Stimulated activated CD4-positive, alpha-beta T cell treated with anti-CD3 and anti-CD28 coated beads, Interleukin-15, amount 100 ng/mL, for 1 hour (primary cell): ENCODE measurements at places on chromosomes 12 and 14.
A peak's percentile ranks its signal among the peaks of the same experiment; 100 is the strongest.

DNA sequence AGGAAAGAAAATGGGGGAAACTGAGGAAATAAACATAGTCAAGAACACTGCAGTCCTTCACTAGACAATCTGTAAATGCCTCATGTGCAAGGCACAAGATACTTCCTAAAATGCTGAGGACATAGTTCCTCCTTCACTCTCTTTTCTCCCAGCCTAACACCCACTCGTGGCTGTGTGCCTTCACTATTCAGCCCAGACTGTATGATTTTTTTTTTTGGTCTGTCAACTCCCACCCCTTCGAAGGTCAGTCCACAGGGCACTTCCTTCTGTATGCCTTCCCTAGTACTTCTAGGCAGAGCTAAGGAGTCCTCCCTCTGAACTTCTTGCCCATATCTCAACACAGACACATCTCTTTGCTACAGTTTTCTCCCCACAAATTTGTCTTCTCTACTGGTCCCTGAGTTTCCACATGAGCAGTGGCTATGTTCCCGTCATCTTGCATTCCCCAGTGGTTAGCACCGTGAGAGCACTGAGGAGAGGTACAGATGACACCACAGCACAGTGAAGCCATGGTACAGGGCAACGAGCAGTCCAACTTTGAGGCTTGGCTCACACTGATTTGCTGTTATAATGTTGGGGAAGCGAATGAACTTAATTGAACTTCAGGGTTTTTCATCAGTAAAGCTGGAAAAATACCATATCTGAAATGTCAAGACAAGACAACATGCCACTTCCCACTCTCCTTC, 24.1 kb upstream of the SYCP3 start:
- DNase-seq, result no peak

DNA sequence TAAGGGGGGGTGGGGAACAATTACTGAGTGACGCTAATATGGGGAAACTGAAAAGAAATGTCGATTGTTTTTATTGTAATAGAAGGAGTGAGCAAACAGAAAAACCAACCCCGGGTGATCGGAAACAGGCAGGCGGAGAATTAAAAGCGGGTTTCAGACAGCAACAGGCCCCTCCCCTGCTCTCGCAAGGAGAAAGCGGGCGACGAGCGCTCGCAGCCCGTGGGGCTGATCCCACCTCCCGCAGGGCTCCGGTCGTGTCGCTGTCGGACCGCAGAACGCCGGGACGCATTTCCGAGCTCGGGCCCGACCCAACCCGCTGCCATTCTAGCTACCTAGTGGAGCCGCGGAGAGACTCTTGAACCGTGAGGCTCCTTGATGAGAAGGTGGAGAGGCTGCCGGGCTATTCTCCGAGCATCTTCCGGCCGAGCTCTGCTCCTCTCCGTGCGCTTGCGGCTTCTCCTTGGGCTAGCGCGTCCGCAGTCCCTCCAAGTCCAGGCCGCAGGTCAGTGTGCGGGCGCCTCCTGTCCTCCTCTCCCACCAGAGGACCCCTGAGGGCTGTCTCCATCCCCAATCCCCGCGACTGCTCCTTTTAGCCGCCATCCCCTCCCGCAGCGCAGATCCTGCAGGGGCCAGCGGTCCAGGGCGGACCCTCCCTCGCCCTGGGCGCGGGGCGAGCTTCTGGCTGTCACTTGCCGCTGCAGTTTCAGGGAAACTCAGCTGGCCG, 4.1 kb upstream of the PAX9 start:
- no peak for DNase-seq

DNA sequence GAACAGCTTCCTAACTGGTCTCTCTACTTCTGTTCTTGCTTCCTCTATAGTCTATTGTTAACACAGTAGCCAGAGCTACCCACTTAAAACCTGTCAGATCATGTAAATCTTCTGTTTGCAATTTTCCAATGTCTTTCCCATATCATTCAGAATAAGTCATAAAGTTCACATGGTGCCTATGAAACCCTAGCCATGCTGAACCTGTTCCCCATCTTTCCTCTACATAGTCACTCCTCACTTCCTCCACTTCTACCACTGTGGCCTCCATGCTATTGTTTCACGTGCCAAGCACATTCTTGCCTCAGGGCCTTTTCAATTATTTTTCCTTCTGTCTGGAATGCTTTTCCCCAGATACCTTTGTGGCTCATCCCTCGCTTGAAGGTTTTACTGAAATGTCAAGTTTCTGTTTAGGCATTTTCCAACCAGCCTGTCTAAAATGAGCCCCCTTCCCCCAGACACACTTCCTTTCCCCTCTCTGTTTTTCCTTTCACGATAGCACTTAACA, 132.1 kb downstream of the DYRK2 start:
- no peak for DNase-seq

GRCh38 chr12:52308806-52309425, 12.3 kb downstream of the KRT83 start:
- no peak for DNase-seq

GRCh38 chr12:132558042-132558856, 52.1 kb downstream of the LRCOL1 start:
- no peak for DNase-seq

- no peak for DNase-seq
Observed at GRCh38 chr12:121059031-121059898, 20.2 kb upstream of the OASL start.

- peak; percentile 35 for DNase-seq
Observed at GRCh38 chr12:89525824-89526770, at the start of gene POC1B. TSS of gene POC1B (minus strand) at chr12:89526047. CDS start at chr12:89525895, 152 bp downstream.

DNA sequence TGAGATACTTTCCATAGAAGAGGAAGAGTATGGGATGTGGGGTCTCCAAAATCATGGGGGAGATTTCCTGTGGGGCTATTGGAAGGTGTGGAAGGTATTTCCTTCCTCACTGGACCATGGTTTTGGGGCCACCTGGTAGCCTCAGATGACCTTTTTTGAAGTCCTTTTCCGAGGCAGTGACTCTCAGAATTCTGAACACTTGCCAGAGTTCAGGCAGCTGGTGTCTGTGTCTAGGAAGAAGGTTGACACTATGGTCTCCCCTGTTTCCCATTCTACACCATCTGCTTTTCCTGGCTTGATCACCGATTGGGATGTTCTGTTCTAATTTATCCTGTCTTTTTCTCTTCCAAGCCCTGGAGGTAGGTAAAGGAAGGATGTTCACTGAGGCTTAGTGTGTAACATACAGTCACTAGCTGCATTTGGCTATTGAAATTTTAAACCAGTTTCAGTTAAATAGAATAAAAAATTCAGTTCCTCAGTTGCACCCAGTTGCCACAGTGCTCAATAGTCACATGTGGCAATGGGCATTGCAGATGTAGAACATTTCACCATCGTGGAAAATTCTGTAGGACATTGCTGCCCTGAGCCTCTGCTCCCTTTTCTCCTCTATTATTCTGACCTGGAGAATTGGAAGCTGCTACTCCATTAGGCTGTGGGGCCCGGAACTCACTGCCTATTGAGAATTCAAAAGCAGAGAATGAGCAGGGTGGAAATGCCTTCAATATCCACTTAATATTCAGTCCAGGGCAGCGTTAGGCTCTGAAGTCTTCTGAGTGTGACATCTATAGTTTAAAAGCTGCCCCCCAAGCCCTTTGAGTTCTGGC, 11.0 kb upstream of the PLEKHG3 start:
- no peak for DNase-seq

DNA sequence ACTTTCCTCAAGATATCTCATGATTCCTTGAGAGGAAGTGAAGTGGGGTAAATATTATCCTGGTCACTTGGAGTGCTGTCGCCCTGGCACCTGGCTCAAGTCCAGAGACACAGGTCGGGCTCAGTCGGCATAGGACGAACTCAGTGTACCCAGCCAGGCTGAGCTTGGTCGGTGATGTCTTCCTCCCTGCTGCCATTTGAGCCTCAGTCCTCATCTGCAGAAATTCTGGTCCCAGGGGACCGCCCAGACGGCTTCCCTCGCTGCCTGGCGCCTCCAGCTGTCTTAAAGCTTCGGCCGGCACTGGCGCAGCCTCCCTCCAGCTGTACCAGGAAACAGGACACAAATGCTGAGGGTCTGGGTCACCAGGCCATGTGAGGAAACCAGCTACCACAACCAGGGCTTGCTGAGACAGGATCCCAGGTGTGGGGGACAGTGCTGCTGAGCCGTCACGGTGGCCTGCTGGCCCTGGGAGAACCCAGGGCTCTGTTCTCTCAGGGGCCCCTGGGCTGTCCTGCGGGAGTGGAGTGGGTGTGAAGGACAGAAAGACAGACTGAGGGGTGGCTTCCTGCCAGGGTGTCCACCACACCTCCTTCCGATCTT, 5.0 kb upstream of the KLC1 start:
- DNase-seq, result no peak

DNA sequence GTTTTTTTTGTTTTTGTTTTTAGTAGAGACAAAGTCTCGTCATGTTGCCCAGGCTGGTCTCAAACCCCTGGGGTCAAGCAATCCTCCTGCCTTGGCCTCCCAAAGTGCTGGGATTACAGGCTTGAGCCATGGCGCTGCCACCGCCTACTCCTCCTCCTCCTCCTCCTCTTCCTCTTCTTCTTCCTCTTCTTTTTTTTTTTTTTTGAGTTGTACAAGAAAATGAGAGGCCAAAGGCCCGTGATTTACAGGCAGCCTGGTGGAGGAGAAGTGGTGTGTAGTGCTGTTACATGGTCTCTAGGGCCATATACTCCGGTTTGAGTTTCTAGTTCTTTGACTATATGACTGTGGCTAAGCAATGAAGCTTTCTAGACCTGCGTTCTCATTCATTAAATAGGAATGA, 29.6 kb upstream of the SPPL3 start:
- DNase-seq, result no peak

- DNase-seq, result no peak
Observed at GRCh38 chr14:91947475-91948184, at the start of gene FBLN5. TSS of gene FBLN5 (minus strand) at chr14:91947694. CDS start at chr14:91947229, 465 bp downstream.

DNA sequence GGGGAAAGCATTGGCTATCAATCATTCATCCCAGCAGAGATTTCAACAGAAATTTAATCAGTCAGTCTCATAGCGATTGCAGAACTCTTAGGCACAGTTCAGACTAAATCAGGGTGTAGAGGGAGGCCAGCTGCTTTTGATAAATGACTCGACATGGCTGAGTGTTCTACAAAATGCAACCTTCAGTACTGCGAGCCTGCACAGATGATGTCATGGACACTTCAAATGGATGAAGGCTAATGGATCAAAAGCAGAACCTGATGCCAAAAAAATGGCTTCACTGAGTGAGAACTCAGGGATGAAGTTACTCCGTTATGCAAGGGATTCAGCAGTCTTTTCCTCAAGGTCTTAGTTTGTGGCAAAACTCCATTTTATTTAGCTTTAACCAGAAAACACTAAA, 167.3 kb downstream of the DACT1 start:
- DNase-seq, result no peak

DNA sequence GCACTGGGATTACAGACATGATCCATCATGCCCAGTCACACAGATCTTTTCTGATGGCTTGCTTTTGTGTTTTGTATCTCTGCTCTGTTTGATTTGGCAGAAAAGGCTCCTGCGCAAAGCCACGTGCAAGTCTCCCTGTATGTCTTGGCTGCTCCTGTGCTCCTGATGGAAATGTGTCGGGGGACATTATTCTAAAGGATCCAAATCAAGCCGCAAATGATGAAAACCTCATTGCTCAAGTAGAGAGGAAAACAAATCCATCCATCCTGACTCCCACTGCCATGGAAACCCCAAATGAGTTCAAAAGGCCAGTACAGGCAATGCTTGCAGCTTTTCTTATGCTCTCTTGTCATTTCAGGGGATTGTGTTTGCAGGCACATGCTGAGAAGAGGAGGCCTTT, 93.8 kb downstream of the NDUFA12 start:
- no peak for DNase-seq

DNA sequence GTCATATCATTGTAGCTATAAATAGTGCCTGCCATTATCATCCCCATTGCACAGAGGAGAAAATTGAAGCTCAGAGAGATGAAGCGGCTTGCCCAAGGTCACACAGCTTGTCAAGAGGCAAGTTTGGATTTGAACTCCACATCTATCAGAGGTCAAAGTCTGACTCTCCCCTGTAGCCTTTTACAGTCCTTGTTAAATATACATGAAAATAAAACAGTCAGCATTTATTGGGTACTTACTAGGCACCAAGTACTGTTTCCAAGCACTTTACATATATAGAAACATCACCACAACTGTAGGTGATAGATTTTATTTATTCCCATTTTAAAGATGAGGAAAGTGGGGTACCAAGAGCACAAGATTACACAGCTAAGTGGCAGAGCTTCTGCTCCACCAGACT, 67.2 kb downstream of the WSCD2 start:
- no peak for DNase-seq

DNA sequence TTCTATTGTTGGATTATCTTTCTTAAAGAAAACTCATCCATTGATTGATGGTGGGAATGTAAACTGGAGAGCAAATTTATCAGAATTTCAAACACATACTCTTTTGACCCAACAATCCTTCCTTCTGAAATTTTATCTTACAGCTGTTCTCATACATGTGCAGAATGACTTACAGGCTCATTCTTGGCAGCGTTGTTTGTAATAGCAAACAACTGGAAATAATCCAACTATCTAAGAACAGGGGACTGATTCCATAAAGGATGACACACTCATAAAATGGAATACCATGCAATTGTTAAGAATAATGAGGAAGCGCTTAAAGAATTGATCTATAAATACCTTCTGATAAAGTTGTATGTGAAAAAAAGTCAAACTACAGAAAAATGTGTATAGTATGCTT, 24.0 kb downstream of the RHOJ start:
- no peak for DNase-seq

- no peak for DNase-seq
Observed at GRCh38 chr12:131105736-131106348, 152.1 kb downstream of the ADGRD1 start.
